Cortex of kidney (tissue), 1 donor: ENCODE measurements at places on chromosomes 6 and 20.

DNA sequence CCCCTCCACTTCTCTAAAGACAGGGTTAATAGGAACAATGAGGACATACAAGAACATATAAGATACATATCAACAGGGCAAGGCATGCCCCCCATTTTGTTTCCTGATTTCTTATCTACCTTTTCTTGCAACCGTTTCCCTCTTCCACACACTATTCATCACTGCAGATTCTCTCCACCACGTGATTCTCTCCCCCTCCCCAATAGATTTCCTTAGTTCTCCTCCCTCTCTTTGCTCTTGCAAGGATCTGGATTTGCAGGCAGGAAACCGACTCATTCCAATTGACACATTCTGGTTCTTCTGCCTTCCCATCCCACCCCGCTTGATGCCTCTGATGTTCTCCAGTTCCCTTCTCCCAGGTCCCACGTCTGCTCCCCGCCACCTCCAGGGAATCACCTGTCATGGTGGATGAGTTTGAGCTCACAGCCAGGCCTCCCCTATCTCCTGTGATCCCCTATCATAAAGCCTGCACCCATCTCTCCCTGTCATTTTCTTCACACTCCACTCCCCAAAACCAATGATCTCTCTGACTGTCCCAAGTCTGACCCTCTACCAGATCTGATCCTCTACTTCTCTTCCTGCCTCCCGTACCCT, 7.5 kb downstream of the GABBR1 start:
- no peak for DNase-seq

GRCh38 chr6:133631421-133631820, 257.5 kb upstream of the TCF21 start:
- no peak for DNase-seq

- DNase-seq = no peak
Measured at GRCh38 chr6:24477070-24477469, 12.3 kb downstream of the GPLD1 start.

- no peak for DNase-seq
Measured at GRCh38 chr6:3913077-3913957, 64.1 kb downstream of the FAM50B start.

DNA sequence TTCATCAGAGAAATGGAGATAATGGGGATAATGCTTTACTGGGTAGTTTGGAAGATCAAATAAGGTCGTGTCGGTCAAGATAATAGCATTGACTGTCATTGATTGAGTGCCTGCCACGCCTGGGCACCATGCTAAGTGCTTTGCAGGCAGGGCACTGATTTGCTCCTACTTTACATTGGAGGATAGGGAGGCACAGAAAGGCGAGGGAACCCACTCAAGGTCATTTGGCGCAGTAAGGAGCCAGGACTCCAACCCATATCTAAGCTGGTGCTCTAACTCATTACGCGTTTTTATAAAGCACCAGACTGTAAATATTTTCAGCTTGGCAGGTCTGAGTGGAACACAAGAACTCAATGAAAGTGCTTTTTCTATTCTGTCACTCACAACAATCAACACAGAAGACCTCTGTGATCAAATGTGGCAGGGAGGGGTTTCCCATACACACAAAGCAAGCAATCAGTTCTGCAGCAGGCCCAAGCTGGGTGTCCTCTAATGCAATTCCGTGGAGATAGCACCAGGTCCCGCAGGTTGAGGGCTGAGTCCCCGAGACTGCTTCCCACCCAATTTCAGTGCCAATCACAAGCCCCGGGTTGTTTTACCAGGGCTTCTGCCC, 373.6 kb downstream of the CDH26 start:
- DNase-seq = no peak

- DNase-seq = no peak
Measured at GRCh38 chr6:33857093-33857931, 53.5 kb upstream of the MLN start.

- DNase-seq = no peak
Measured at GRCh38 chr6:164023535-164023934, 609.0 kb downstream of the QKI start.

DNA sequence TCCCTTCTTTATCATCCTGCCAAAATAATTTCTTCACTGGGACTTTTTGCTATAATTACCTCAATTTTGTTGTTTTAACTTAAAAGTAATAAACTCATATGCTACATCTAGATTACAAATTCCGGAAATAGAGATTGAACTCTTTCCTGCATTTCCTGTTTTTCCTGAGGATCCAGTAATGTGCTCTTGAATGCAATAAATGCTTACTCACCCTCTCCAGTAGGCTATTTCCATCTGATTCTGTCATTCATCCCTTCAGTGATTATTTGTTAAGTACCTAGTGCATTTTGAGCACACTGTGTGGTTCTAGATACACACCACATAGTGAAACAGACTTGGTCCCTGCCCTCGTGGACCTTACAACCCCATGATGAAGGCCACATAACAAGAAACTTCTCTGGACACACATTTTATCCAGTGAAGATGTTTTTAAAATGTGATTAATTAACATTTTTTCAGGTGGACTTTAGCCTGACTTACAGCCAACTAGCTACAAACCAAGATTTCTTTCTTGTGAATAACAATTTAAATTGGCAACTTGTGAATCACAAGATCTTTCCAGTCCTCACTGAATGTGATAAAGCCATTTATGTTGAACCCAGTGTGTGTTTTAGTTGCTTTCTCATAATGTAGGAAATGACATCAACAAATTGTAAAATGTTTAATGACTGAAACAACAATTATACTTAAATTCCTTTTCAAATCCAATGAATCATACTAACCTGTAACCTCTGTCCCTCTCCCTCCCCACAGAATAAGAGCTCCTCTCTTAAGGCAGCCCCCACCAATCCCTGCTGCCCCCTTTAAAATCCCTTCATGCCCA, 272.3 kb downstream of the KHDC1L start:
- DNase-seq = no peak

DNA sequence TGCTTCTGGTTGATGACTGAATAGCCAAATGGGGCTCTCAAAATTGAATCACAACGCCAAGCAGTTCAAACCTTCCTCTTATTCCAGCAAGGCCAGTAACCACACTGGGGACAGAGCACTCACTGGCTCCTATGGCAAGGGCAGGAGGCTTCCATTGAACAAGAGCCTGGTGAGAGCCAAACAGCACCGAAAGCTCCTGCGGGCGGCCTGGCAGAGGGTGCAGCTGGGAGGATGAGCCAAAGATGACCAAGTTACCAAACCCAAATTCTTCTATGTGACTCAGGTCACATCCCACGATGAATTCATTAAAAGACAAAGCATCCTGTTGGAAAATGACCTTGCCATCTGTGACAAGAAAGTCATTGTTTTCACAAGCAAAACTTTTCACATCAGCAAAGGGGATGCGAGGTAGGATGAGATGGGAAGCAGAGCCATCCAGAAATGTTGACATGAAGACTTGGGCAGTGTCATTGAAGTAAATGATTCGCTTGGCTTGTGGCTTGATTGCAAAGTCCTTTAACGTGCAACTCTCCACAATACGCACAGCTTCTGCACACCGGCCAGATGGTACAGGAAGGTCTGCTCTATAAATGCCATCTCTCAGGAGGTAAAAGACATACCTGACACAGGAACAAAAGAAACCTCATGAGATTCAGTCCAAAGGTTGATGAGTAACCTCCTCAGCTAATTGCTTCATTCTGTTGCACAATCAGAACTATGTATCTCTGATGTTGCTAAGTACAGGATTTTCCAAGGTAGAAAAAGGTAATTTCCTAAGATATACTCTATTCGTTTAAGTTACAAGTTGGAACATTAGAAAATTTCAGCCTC, 36.3 kb downstream of the ROS1 start:
- DNase-seq = no peak

DNA sequence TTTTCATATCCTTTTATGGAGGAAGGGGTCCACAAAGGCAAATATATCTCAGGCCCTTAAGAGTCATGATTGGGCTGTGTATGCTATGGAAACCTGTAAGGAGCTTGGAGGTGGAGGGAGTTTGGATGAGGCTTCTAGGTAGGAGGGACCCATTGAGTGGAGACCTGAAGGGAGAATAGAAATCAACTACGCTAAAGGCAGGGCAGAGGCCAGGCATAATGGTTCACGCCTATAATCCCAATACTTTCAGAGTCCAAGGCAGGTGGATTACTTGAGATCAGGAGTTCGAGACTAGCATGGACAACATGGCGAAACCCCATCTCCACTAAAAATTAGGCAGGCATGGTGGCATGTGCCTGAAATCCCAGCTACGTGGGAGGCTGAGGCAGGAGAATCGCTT, 34.4 kb upstream of the ZNF217 start:
- no peak for DNase-seq

GRCh38 chr6:125797120-125797885, 6.5 kb downstream of the NCOA7 start:
- DNase-seq = no peak

- no peak for DNase-seq
Measured at GRCh38 chr6:3683331-3683730, 68.2 kb downstream of the PXDC1 start.

GRCh38 chr20:2746636-2747265, 53.7 kb downstream of the CPXM1 start:
- no peak for DNase-seq

GRCh38 chr20:25376236-25376635, 14.4 kb downstream of the ABHD12 start:
- DNase-seq = no peak

- no peak for DNase-seq
Measured at GRCh38 chr6:141472162-141472928, 660.4 kb upstream of the GJE1 start.

DNA sequence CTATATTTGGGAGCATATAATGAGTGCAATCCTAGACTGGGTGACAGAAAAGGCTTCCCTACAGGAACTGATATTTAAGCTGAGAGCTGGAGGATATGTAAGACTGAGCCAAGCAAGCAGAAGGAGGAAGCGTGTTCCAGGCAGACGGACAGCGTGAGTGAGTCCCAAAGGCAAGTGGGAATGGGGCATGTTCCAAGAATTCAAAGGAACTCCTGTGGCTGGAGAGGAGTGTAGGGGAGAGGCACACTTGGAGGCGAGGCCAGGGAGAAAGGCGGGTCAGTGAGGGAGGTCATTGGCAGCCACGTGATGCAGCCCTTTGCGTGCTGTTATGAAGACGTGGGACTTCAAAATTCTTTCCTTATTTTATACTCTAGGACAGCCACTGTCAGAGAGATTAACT, 27.9 kb upstream of the SGK1 start:
- DNase-seq = no peak

- no peak for DNase-seq
Measured at GRCh38 chr20:36571564-36572504, 1.6 kb upstream of the TGIF2 start.

GRCh38 chr6:166932116-166932515, 24.2 kb downstream of the RNASET2 start:
- no peak for DNase-seq

DNA sequence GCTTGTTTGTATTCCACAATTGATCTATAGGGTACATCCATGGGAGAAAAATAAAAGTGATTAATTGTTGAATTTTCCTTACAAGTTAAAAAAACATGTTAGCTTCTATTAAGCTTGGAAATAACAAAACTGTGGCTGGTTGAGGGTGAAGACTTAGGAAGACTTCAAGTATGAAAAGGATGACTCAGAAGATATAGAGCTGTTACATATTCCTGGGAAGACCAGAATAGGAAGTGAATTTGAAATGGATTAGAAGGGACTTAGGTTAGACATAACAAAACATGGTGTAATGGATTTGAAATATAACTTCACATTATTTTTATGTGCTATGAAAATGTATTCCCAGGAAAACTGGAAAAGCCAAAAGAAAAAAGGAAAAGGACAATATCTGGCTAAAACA, 732.2 kb downstream of the HDGFL1 start:
- DNase-seq = no peak

- DNase-seq = no peak
Measured at GRCh38 chr6:7905416-7905815, 5.2 kb downstream of the TXNDC5 start.

DNA sequence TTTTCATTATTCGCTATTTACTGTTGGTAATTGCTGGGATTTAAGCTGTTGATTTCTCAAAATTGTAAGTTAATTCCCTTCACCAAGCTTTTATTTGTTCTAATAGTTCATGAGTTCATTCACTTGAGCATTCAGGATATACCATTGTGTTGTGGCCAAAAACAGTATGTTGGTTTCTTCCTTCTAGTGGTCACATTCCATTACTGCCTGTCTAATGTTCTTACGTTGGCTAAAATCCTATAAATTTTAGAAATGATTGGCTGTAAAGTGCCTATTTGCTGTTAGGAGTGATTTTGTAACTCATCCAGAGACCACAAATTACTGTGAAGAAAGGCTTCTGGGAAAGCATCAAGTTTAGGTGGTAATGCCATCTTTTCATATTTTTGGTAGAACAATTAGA, 76.3 kb downstream of the FARS2 start:
- DNase-seq = no peak

DNA sequence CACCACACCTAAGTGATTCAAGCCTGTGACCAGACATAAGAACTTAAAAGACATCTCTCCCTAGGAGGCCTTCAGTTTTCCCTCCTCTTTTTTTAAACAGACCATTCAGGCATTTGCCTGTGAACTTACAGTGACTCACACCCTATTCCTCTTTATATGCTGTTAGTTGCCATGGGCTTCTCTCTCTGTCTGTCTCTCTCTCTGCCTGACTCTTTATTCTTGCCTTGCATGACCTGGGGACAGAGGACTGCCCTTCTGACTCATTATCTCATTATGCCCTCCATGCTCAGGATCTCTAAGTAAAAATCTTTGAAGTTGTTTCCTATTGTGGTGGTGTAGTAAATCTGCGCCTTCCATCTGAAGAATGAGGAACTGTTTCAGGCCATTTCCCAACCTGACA, 442.2 kb upstream of the MAN1A1 start:
- no peak for DNase-seq

GRCh38 chr20:3900187-3900604, 11.0 kb downstream of the PANK2 start:
- no peak for DNase-seq

DNA sequence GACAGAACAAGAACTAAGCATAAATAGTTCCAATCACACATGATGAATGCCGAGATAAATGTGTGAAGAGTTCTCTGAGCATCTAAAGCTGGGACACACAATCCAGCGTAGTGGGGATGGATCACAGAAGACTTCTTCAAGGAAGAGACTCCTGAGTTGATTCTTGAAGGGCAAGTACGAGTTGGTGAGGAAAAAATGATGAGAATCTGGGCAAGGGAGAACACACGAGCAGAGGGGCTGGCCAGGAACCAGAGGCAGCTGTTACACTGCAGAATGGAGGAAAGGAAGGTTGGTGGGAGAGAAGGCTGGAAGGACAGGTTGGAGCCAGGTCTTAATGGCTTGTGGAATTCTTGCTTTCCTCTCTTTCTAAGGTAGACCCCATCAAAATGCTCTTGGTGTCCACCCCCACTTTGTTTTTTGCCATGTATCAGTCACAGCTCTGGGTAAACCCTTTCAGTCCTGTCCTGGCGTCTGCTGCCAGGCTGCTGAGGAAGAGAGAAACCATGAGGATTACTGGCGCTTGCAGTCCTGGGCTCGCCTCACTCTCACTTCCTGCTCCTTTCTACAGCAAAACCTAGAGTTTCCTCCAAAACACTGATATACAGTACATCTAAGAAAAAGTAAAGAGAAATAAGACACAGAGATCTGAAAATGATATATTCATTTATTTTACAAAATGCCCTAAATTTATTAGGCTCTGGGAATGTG, 127.6 kb upstream of the FAM184A start:
- DNase-seq = no peak
